WTC11 (cell line): ENCODE measurements at places on chromosomes 7 and 10.

DNA sequence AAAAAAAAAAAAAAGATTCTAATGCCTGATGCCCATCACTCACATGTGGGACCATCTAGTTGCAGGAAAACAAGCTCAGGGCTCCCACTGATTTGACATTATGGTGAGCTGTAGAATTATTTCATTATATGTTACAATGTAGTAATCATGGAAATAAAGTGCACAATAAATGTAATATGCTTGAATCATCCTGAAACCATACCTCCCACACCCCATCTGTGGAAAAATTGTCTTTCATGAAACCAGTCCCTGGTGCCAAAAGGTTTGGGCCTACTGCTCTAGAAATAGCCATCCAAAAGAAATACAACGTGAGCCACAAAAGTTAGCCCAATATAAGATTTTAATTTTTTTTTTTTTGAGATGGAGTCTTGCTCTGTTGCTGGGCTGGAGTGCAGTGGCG, 265.1 kb downstream of the PRPF18 start:
- no peak for DNase-seq

GRCh38 chr7:102409340-102409739, 13.2 kb downstream of the PRKRIP1 start:
- DNase-seq: no peak

DNA sequence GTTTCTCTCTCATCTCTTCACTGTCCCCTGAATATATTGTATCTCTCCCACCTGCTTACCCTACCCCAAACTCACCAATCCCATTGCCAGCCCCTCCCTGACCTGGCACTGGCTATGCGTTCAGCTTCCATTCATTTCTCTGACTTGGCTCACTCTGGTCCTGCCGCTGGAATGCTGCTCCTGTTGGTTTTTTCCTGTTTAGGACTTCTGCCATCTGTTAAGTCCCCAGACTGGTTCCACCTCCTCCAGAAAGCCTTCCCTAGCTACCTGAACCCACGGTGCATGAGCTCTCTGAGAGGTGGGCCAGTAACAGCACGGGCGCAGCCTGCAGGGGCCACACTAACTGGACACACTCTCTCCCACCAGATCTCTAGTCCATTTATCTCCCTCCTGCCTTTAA, 80.2 kb downstream of the HIF1AN start:
- no peak for DNase-seq

DNA sequence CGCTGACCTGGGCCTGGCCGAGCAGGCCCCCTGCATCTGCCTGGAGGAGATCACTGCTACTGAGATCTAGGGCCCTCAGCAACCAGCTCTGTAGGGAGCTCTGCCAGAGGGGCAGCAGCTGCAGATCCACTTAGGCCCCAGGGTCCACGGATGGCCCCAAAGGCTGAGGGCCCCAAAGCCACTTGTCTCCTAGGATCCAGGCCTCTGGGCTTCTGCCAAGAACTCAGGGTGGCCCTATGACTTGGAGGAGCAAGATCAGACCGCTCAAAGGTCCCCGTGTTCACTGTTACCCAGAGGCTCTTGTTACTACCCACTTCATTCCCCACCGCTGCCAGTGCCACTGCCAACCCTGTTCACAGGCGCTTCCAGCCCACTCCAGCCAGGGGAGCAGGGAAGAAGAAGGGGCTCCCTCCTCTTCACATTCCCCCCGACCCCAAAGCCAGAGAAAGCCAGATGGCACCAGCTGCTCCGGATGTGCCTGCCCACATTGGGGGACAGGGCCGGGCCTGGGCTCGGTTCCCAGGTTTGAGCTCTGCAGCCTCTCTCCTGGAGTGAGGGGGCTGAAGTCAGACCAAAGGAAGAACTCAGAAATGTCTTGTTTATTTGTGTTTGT, 7.6 kb downstream of the LZTS2 start:
- DNase-seq: no peak

- no peak for DNase-seq
These were observed 27.8 kb upstream of the NUB1 start for GRCh38 chr7:151313857-151314256.

DNA sequence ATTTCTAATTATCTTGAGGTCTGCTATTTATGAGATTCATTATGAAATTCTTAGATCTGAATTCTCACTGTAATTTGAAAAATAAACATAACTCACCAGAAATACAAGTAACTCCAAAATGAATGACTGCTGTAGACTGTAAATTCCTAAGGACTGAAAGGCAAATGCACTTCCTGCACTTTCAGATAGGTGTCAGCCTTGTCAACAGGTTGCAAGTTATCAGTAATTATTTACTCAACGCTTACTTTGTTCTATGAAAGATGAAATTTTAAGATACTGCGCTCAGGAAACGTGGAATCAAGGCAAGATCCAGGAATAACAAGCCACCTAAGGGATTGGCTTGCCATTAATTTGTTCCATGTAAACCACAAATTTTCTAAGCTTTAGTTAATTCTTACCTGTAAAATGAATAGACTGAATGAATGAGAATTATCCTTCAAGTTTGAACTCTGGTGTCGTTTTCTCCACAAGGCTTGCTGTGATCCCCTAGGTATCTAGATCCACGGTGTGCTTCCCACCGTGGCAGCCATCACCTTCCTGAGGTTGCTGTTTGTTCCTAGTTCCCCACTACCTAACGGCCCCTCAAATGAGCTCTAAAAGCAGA, 12.6 kb downstream of the DHX32 start:
- no peak for DNase-seq

DNA sequence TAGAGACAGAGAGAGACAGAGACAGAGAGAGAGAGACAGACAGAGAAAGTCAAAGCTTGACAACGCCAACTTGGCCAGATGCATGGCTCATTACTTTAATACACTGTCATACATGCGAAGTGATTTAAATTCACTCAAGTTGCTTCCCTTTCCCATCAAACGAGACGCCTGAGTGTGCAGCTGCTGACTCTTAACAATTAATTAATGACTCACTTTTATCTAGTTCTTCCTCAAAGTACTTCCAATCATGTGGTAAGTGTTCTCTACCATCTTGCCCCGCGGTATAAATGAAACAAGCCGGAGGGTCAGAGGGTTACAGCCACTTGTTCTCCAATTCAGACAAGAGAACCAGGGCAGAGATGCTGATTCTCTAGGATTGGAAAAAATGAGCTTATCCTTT, 90.8 kb downstream of the SFMBT2 start:
- no peak for DNase-seq

GRCh38 chr10:84172467-84173356, 889 bp upstream of the GPR15LG start:
- DNase-seq: no peak

DNA sequence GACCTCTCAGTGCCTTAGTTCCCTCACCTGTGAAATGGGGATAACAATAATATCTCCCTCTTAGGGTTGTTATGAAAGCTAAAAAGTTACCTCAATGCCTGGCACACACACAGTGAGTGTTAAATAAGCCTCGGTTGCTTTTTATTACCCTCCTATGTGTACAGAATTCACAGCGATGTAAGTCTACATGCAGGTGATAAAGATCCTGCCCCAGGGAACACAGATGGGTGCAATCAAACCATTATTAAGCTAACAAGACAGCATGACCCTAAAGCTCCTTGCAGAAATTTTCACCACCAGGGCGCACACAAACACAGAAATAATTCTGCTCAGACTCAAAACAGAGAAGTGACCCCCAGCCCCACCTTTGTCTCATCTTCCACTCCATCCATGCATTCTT, 261.9 kb downstream of the SNX10 start:
- no peak for DNase-seq

DNA sequence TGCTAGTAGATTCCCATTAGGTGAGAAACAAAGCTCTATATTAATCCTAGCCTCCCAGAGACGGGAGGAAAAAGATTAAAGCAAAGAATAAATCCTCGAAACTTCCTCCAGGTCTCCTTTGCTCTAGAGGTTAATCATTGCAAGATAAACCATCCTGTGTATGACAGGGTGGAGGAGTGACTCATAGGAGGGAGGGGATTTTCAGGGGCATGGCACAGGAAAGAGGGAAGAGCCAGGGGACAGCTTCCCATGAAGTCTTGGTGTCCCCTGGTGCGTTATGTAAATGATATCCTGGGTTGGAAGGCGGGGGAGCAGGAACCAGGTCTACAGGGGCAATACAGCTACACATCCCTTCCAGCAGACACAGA, 780 bp downstream of the CYP3A5 start:
- DNase-seq: no peak

GRCh38 chr7:45872116-45873034, 507 bp downstream of the CCDC201 start:
- peak; percentile 61 for DNase-seq

DNA sequence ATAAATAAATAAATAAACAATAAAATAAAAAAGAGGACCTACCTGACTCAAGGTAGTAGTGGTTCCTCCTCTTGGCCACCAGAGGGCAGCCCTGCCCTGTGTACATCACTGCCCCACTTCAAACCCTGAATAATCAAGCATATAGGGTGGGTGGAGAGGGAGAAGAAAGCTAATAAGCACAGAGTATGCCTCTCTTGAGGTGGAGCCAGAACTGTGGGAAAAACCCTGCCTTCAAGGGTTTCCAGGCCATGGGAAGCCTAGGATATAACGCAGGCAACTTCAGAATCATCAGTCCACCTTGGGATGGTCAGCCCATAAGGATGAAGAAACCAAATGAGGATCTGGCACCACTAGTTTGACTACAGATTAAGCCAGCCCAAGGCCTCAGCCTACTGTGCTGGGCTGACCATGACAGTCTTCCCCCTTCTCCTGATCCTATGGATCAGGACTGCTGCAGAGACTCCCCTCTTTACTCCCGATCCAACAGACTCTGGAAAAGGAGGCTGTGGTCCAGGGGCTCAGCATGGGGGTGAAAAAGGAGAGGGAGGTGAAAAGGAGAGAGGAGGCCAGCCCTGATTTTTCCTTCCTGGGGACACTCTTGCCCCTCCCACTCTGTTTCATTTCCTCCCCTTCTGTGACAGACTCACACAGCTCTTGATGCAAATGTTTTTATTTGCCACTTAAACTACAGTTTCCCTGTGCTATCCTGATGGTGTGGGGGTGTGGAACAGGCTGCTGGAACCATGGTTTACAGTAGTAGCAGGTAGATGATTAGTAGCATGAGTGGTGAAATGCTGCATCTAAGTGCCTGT, 10.1 kb downstream of the AVPI1 start:
- peak; percentile 48 for DNase-seq

DNA sequence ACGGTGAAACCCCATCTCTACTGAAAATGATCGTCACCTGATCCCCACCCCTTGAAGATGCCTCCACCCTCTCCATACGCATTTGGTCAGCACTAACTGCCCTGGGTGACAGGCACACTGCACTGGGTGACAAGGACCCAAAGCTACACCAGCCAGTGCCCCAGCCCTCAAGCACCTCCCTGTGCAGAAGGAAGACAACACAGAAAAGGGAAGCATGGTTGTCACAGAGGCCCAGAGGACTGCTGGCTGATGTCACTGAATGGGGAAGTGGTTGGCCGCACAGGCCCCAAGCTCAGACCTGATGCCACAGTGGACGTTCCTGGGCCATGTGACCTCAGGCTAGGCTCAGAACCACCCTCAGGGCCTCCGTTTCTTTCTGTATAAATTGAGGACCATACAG, 4.2 kb upstream of the PILRA start:
- DNase-seq: no peak

- no peak for DNase-seq
These were observed 48.5 kb downstream of the CALD1 start for GRCh38 chr7:134827889-134828288.

DNA sequence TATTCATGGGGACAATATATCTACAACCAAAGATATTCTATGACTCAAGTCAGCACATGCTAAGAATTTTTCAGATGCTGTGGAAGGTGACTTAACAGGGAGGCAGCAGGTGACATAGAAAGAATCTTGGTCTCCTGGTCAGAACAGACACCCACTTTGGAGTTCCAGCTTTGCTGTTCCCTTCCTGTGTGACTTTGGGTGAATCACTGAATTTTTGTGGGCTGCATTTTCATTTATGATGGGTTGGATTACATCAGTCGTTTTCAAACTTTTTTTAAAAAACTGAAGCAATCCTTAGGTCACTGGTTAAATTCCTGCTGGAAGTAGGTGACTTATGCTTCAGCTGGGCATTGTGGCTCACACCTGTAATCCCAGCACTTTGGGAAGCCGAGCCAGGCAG, 24.9 kb downstream of the RGR start:
- DNase-seq: no peak

DNA sequence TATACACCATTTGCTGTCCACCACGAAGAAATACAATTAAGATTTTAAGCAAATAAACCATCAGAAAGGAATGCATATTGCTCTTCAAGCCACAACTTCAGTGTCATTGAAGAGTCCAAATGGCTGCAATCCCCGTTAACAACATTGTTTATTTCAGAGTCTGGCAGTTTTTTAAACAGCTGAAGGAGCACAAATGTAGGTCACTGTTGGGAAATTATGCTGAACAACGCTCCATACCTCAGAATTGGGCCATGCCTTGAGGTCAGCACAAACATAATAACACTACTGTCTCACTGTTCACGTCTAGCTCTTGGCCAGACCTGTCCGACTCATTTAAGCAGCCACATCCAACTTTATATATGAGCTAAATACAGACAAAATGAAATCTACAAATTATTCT, 453.9 kb upstream of the GHITM start:
- no peak for DNase-seq

DNA sequence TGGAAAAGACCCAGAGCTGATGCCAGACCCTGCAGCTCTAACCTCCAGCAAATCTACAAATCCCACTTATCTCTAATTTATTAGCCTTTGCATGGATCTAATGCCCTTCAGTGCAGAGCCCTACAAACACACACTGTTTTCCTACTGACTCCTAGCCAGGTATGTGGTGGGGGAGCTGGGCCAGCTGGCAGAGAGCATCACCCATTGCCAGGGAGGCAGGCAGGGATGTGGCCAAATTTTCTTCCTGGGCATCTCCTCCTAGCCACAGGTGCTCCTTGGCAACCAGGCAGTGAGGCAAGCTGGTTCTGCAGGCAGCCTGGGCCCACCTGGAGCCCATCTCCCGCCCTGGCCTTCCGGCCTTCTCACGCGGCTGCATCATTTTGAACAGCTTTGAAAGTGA, 55.9 kb upstream of the EMX2 start:
- DNase-seq: no peak

- no peak for DNase-seq
These were observed 123.9 kb upstream of the CDK13 start for GRCh38 chr7:39826166-39826565.

DNA sequence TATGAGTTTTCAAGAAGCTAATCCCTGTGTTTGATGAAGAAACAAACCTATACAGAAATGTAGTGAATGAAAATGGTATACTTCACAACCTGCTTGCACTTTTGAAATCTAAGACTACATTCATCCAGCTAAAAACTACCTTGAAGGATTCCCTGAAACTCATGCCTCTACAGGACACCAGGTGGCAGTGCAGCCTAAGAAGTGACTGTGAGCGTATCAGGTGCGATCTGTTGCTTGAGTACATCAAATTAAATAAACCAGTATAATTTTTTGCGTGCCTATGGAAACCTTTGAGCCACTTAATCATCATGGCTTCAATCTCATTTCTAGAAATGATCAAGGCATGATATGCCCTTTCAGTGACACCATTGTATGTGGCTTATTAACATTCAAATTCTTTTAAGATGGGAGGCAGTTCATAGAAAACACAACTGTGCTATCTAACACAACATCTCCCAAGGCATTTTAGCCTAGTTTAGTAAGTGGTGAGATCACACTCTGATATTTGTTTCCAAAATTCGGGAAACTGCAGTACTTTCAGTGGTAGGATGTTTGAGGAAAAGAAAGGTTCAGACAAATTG, 57.4 kb downstream of the PPP1R17 start:
- peak; percentile 67 for DNase-seq

- DNase-seq: no peak
These were observed 20.6 kb downstream of the TMEM273 start for GRCh38 chr10:49167425-49168170.
